Stimulated activated CD4-positive, alpha-beta T cell treated with anti-CD3 and anti-CD28 coated beads, Interleukin-2, amount 100 ng/mL, for 24 hours (primary cell): ENCODE measurements at places on chromosomes 16 and 17.

DNA sequence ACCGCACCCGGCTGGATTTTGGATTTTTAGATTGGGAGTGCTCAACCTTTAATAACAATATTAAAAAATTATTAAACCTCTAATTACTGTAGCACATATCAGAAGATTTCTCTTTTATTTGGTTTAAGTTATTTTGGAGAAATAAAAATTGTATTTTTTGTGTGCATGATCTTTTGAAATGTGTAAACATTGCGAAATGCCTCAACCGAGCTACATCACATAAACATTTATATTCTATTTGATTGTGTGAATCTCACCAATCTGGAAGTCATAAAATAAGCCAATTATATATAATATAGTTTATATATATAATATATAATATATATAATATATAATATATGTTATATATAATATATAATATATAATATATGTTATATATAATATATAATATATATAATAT is 696.2 kb upstream of the RBFOX1 start:
- DNase-seq, result no peak

DNA sequence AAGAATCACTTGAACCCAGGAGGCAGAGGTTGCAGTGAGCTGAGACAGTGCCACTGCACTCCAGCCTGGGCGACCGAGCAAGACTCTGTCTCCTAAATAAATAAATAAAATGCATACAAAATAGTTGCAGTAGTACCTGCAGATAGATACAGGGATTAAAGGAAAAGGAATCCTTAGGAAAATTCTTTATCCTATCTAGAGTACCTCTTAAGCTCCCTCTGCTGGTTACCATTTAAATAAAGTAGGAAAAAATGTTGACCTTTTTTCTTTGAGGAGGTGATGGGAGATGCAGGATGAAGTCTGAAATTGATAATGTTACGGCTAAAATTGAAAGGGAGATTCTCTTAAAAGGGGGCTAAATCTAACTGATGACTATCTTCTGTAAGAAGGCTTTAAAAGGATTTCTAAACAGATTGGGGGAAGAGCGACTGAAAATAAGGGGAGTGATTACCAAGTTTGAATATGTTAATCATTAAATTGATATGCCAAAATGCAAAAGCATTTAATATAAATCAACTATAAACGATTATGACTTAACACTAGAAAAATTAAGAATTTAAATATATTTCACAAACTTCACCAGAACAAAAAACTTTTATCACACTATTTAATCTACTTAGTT is 29.4 kb downstream of the C16orf87 start:
- DNase-seq, result no peak

GRCh38 chr17:81418710-81419318 is 23.6 kb downstream of the BAHCC1 start:
- DNase-seq, result no peak

- DNase-seq, result no peak
Measured at GRCh38 chr16:89368604-89369249, 121.6 kb downstream of the ANKRD11 start.

GRCh38 chr16:53817117-53817755 is 113.3 kb downstream of the FTO start:
- DNase-seq, result no peak

DNA sequence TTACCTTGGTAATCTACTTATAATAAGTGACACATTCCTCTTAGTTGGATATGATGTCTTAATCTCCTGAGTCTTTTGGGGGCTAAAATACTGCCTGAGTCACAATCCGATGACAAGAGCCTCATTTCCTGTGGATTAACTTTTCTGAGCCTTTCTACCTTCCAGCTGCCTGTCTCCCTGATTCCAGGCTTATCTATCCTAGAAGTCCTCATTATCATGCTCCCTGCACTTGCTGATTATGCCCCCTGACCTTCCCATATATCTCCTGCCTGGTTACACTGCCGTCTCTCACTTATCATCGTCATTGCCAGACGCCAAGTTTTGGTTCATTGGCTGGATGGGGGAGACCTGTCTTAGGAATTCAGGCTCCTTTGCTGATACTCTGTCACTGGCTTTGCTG is 727.4 kb upstream of the CA10 start:
- DNase-seq, result no peak
